ENCODE measurements at places on chromosomes 5 and 9. TPM values are rescaled to one million over a fixed set of nuclear protein-coding genes. Genes with fewer than 3 reads are reported as not detected.

Gene RMRP
- total RNA-seq: 19,155 TPM

Gene CDKN2A
- 0.67 TPM for total RNA-seq

Gene TNFSF8
- 0.46 TPM for total RNA-seq

Gene TMEM215
- total RNA-seq: not detected

Gene LRRC19
- total RNA-seq: not detected

Gene TPPP
- 39.7 TPM for total RNA-seq

Gene ISL1
- total RNA-seq: not detected

Gene GLRX
- 104 TPM for total RNA-seq

Gene SV2C
- not detected for total RNA-seq

Gene AMBP
- total RNA-seq: 0.51 TPM

Gene OBP2A
- not detected for total RNA-seq

Gene LCN12
- 2.1 TPM for total RNA-seq

Gene CLIC3
- total RNA-seq: 2.7 TPM

Gene PCDHGA7
- 7.7 TPM for total RNA-seq

Gene SCAMP1
- total RNA-seq: 25.9 TPM

Gene LECT2
- total RNA-seq: not detected
